Tongue (tissue), 3 donors: ENCODE measurements at places on chromosomes 2 and 18. TPM values are rescaled to one million over a fixed set of nuclear protein-coding genes. Genes with fewer than 3 reads are reported as not detected.

Gene VWA3B
- 0.10 TPM for total RNA-seq

Gene INHBB
- 2.8 TPM for total RNA-seq

Gene SCN2A
- total RNA-seq, result 0.31 TPM

Gene CDH2
- 6.5 TPM for total RNA-seq

Gene TACR1
- total RNA-seq, result 0.41 TPM

Gene RGPD6
- total RNA-seq, result 54.0 TPM

Gene SCYGR4
- not detected for total RNA-seq

Gene GNAL
- total RNA-seq, result 3.9 TPM

Gene MC5R
- total RNA-seq, result not detected

Gene TCF23
- not detected for total RNA-seq

Gene GATA6
- total RNA-seq, result 2.2 TPM

Gene DCC
- total RNA-seq, result 5.5 TPM

Gene SLC5A7
- 0.51 TPM for total RNA-seq

Gene CDH7
- 0.62 TPM for total RNA-seq

Gene PLGLB1
- total RNA-seq, result 12.5 TPM

Gene CROCC2
- total RNA-seq, result not detected

Gene ZAP70
- total RNA-seq, result 3.7 TPM

Gene CYTIP
- total RNA-seq, result 1.7 TPM

Gene UGT1A6
- total RNA-seq, result 9.6 TPM

Gene MOCOS
- 0.31 TPM for total RNA-seq

Gene FIGN
- 1.9 TPM for total RNA-seq

Gene RFX8
- 0.51 TPM for total RNA-seq

Gene UGT1A3
- 0.51 TPM for total RNA-seq

Gene PASK
- 5.0 TPM for total RNA-seq

Gene LIPG
- 2.9 TPM for total RNA-seq

Gene ZNF521
- 85.8 TPM for total RNA-seq

Gene SPATA3
- not detected for total RNA-seq
